ENCODE measurements at places on chromosomes 4 and X. TPM values are rescaled to one million over a fixed set of nuclear protein-coding genes. Genes with fewer than 3 reads are reported as not detected.

Gene TENM3
- total RNA-seq = 11.0 TPM

GRCh38 chr4:17468619-17469221, 43.2 kb downstream of the QDPR start:
- no peak for DNase-seq

DNA sequence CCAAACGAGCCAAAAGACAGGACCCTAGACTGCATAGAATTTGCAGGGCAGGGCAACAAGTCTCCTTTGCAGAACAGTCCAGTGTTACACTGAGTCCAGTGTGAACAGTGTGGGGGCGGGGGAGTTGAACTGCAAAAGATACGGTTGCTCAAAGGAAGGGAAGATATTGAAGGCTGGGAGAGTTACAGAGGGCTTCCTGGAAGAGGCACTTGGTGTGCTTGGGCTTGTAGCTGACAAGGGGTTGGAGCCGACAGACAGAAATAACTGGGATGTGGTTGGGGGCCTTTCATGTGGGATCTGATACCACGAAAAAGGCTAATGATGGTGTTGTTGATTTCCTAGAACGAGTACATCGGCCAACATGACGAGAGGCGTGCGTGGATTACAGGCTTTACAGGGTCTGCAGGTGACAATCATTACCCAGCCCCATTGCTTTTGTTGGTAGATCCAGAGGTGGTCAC, 6.1 kb downstream of the XPNPEP2 start:
- no peak for DNase-seq

- DNase-seq = no peak
These were observed 18.8 kb upstream of the ATOH1 start for GRCh38 chr4:93809773-93810172.

DNA sequence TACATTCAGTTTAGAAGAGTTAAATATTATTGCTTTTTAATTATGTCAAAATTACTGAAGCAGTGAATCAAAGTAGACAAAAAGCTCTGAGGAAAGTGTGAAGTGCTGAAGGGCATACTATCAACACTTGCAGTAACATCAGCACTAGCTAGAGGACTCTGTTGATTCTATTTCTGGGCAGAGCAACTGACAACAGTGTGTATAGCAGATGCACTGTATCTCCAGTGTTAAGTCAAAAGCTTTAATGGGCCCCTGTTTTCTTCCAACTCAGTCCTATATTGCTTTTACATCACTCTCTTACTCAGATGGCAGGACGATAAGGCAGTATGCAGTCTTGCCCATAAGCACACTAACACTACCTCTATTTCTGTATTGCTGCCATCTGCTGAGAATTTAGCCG, 435.2 kb upstream of the AMOT start:
- DNase-seq = no peak

GRCh38 chrX:19886883-19887531, 393 bp downstream of the SH3KBP1 start:
- DNase-seq = no peak
